Posterior vena cava (tissue), 2 donors: ENCODE measurements at places on chromosomes 1 and 21. TPM values are rescaled to one million over a fixed set of nuclear protein-coding genes. Genes with fewer than 3 reads are reported as not detected.

DNA sequence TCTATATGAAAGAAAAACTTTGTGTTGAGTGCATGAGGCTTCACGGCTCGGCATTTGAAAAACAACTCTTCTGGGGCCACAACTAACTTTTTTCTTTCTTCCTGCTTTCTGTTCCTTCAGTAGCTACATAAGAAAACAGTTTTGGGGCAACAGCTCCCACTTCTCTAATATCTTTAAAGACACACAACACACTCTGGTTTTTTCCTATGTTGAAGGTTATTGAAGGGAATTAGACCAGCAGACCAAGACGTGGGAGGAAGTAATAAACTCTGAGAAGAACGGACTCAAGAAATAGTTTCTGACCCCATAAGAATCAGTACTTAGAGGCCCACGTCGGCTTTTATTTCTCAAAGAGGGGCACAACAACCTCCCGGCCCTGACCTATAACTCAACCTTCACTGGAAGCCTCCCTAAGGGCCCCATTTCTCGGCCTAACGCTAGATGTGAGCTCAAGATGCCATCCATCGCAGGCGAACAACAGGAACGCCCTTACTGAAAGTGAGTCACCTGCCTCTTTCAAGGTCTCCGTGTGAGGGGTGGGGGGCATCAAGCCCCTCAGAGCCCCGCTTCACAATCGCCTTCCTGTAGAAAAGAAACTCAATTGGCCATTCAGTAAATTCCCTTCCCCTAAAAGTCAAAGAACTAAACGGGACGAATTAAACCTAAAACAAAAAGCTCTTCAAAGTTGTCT is 844 bp downstream of the ZMYM6 start:
- no peak for DNase-seq

The MEGF6 gene
- 82.3 TPM for total RNA-seq

DNA sequence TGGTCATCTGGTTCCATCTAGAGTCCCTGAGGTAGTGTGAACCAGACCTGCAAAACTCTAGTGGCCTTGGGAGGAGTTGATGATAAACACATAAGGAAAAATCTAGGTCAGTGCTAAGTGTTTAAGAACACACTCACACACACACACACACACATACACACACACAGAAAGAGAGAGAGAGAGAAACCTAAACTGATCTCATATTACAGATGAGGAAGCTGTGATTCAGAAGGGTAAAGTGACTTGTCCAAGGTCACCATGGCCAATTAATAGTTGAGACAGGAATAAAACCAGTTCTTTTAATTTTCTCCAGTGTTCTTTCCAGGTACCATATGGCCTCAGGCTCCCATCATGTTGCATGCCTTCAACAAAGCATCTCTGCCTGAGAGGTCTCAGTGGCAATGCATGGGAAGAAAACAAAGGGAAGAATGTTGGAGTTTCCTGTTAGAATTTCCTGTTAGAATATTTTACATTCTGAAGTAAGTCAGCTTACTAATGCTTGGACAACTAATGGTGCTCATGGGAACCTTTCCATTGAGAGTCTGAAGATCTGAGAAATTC is 77.3 kb upstream of the TSPAN2 start:
- DNase-seq = no peak

The SAMD11 gene
- total RNA-seq = 16.5 TPM

DNA sequence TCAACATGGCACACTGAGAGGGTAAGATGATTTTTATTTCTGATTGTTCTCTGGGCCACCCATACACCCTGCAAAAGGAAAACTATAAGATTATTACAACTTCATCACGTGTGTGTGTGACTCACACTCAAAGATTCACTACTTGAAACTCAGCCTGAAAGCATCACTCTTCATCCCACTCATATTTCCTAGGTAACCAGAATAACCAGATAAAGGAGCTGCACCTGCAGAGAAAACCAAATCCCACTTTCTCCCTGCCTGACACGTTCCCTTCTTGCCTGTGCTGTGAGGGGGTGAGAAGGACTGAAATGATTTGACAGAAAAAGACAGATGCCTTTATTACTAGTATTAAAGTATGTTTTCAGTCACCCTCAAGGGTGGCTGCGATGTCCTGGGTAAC is 131.6 kb downstream of the TGFBR3 start:
- DNase-seq = no peak

- no peak for DNase-seq
These were observed 113.9 kb downstream of the GRIK1 start for GRCh38 chr21:29825936-29826335.

GRCh38 chr1:232725305-232726047 is 79.7 kb upstream of the MAP10 start:
- no peak for DNase-seq

- no peak for DNase-seq
These were observed 54.7 kb upstream of the ABCG1 start for GRCh38 chr21:42164064-42164789.

- no peak for DNase-seq
These were observed 8.4 kb downstream of the PDIK1L start for GRCh38 chr1:26119892-26120608.

GRCh38 chr1:61273861-61274260 is 191.5 kb downstream of the NFIA start:
- no peak for DNase-seq

DNA sequence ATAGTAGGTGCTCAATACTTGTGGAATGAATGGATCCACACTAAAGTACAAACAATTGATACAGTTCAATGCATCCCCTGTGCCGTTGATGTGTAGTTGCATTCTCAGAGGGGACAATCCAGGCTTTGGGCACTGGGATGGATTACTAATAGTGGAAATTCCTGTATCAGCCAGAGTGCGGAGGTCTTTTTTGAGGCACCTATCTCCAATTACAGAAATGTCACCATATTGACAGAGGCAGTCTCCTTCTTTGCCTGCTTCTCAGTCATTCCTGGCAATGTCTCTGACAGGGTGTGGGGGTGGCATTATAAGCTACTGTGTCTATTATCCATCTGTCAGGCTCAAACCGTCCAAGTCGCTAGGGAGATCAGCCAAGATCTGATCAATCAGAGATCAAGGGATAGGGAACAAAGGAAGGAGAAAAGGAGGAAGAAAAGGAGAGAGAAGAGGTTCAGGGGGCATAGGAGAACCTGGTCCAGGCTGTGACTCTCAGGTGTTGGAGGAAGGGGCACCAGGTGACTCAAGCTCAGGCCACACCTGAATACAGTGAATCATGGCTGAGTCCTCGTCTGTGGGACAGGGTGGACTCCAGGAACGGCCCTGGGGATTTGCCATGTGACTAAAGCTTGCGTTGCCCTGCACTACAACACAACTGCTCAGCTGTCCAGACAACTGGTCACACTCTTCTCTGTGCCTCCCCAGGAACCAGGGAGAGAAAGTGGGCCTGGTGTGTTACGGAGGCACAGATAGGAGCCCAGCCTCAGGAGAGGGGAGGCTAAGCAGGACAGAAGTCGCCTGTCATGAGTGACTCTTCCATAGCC is 3.4 kb upstream of the LAMB3 start:
- no peak for DNase-seq

GRCh38 chr1:178037510-178038253 is 56.2 kb upstream of the RASAL2 start:
- peak; percentile 96 for DNase-seq

GRCh38 chr1:4006676-4007374 is 106.8 kb upstream of the C1orf174 start:
- peak; percentile 20 for DNase-seq

The INAVA gene
- total RNA-seq = 0.29 TPM

The ELF3 gene
- total RNA-seq = 0.48 TPM

DNA sequence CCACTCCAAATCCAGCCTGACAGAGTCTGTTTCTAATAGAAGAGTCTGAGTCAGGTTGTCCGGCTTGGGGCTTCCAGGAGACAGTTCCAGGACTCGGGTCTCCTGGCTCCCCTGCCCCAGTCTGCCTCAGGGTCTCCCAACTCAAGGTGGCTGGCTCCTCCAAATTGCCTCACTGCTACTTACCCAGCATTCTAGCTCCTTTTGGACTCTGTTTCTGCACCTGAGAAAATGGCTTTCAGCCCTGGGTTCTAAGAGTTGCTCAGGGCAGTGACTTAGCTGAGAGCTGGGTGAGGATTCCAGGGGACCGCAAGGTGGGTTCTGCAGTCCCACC is 5.5 kb upstream of the IGFN1 start:
- no peak for DNase-seq

The FCRLB gene
- 0.38 TPM for total RNA-seq

- DNase-seq = no peak
These were observed 32.0 kb upstream of the AGL start for GRCh38 chr1:99818063-99818699.

DNA sequence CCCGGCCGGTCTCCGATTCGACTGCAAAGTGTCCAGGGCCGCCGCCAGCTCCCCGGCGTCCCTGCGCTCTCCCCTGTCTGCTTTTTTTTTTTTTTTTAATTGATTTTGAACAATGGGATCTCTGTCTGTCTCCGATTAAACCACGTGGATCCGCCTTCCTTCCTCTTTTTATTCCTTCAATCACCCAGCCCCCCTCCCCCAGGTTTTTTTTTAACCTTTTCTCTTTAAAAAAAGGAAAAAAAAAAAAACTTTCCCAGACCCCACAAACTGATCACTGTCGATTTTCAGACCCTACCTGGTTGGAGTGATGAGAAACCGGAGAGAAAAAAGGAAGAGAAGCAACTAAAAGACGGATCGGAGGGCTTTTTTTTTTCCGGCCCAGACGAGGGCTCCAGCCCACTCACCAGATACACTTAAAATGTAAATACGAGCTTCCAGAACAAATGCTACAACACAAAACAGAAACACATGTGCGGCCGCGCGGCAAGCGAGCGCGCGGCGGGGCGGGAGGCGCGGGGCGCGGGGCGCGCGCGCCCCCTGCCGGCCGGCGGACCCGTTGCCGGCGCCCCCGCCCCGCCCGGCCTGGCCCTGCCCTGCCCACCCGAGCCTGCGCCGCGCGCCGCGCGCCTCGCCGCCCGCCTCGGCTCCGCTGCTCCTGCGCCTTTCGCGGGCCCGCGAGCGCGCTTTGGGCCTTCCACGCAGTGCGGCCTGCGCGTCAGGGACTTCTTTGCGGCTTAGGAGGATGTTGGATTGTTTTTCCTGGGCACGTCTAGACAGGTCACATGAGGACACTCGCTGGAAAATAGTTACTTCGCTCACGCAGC is at the start of gene RCC2:
TSS of gene RCC2 (minus strand) at position 428 of the 824 bp plus-strand sequence. CDS start 1,163 bp downstream, outside the sequence.
- peak; percentile 90 for DNase-seq

DNA sequence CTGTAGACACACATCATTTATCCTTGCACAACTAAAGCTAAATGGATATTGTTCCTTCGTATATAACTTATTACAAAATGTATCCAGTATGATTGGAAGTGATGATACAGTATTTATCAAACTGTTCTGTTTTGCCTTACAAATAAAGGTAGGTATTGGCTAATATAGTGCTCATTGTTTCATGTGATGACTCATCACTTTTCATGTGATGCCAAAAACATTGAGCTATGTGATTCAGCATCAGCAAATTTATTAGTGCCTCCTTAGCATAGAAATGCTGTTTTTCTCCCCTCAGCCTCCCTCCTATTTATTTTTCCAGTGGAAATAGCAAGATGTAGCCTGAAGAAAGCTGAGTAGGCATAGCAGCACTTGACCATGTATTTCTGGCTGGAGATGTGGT is 228.6 kb upstream of the LYPLAL1 start:
- no peak for DNase-seq

The CELF3 gene
- 0.10 TPM for total RNA-seq

GRCh38 chr1:174960362-174960761 is 39.4 kb upstream of the CACYBP start:
- no peak for DNase-seq

GRCh38 chr1:233704170-233704897 is 90.4 kb downstream of the KCNK1 start:
- no peak for DNase-seq

DNA sequence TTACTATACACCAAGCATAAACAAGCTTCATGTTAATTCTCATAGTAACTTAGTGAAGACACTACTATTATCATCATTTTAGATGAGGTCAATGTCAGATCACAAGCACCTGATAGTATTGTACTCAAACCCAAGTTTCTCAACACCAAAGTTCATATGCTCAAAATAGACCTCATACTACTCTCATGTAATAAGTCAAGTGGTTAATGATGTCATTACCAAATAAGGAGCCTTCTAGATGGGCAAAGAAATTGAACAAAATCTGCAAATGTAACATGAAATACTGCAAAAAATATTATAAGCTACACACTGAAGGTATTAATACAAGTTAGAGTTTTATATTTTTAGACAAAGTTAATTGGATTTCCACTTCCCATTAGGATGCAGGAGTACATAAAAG is 144.0 kb upstream of the CHRM3 start:
- no peak for DNase-seq

- no peak for DNase-seq
These were observed 2.6 kb downstream of the PFDN2 start for GRCh38 chr1:161115132-161115711.

GRCh38 chr1:153387785-153388184 is 3.1 kb downstream of the S100A8 start:
- no peak for DNase-seq

DNA sequence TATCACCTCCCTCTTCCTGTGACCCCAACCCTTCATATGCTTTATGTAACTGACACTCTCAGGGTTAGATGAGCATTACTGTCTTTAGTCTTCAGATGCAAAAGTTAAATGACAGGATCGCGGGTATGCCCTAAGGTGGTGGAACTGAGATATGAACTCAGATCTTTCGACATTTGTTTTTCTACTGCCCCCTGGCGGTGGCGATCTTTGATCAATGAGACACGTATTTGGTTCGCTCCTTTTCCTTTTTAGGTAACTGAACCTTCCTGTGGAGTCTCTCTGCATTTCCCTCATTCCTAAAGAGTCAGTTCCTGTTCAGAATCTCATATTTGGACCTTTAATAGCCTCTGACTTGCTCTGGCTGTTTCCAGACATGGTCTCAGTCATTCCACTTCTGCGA is 47.8 kb upstream of the ZP4 start:
- DNase-seq = no peak

DNA sequence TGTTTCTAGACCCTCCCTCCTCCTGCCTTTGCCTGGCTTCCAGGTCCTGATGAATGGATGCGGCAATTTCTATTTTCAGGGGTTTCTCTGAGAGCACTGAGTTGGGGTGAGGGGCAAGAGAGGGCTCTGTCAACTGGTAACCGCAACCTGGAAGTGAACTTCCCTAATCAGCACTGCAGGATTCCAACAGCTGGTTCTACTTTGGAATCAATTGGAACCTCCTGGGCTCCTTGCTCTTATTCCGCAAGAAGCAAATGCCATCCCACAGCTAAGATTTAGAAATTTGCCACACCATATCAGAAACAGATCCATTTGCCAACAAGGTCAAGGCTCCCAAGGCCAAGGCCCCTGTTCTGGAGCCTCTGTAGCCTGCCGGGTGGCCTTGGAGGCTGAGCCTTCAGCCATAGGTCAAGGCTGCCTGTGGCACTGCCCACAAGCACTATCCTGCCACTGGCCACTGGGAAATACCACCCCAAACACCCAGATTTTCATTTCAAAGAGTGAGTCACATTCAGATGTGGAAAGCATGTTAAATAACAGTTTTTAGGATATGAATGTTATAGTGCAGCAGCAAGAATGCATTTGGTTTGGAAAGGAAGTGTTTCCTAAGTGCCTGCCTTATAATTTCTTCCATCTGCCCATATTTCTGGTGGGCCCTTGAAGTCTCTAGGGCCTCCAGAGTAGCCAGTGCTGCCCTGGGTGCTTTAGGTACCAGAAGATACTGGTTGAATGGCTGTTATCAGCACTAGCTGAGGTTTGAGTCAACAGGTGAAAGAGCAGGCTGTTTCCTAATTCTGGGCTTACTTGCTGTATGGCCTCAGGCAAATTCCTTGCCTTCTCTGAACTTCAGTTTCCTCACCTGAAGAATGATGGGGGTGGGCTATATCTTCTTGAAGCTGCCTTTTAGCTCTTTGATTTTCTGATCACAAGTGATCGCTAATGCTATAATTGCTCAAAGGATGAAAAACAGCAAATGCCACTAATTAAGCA is 56.3 kb upstream of the JUN start:
- DNase-seq = no peak

The RXFP4 gene
- not detected for total RNA-seq

The RGL1 gene
- 26.3 TPM for total RNA-seq

The ITLN2 gene
- not detected for total RNA-seq

The TRIM63 gene
- total RNA-seq = 0.29 TPM
